Esophagus muscularis mucosa (tissue), 4 donors: ENCODE measurements at places on chromosomes 3 and 15. TPM values are rescaled to one million over a fixed set of nuclear protein-coding genes. Genes with fewer than 3 reads are reported as not detected.

- H3K36me3 ChIP-seq = no peaks in the 10 kb centered on the region
- no peak for DNase-seq
- H3K4me1 ChIP-seq = no peaks in the 10 kb centered on the region
- no peak overlapping the region for H3K4me3 ChIP-seq
Observed at GRCh38 chr15:74336061-74337005, 31.1 kb downstream of the CYP11A1 start.

DNA sequence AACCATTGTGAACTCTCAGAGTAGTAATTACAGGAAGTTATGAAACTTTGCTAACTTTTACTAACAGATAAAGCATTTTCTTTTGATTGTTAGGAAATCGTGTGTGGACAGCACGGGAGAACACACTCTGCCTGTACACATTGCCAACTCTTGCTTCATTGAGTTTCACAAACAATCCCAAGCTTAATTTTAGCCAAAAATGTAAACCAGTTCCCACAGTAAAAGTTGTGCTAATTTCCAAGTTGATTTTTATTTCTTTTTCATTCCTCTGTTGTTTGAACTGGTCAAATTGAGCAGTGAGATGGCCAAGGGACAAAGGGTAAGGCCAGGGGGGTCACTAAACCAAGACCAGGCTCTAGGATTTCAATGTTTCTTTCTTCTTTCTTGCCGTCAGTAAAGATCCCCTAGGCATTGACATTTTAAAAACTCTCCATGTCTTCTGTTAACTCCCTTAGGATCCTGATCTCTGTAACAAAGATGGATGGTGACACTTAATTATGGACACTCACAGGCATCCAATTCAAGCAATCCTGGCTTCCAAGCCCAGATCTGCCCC is 414.9 kb downstream of the RBMS3 start:
- H3K4me3 ChIP-seq = peak overlapping the region; percentile 6
- peak overlapping the region; percentile 79 for H3K27ac ChIP-seq
- no peak for DNase-seq
- H3K27me3 ChIP-seq = no peaks in the 10 kb centered on the region
- H3K36me3 ChIP-seq = no peaks in the 10 kb centered on the region
- peaks cover 61% of the 10 kb centered on the region for H3K4me1 ChIP-seq

DNA sequence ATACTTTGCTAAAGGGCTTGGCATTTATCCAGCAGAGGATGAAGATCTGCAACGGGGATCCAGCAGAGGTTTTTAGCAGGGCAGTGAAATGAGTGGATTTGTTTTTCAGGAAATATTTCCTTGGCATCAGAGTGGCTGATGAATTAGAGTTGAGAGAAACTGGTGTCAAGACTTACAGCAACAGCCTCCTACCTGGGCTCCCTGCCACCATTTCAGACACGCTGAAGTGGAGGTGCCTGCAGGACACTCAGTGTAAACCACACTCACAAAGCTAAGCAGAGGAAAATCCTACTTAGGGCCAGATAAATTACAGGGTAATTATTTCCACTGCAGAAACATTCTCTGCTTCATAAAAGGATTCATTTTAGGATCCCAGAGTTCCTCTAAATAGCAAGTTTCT is 519.7 kb downstream of the FGF12 start:
- H3K36me3 ChIP-seq = no peaks in the 10 kb centered on the region
- peak overlapping the region; percentile 57 for H3K27ac ChIP-seq
- no peaks in the 10 kb centered on the region for H3K27me3 ChIP-seq
- peaks cover 10% of the 10 kb centered on the region for H3K4me1 ChIP-seq
- H3K4me3 ChIP-seq = no peak overlapping the region

DNA sequence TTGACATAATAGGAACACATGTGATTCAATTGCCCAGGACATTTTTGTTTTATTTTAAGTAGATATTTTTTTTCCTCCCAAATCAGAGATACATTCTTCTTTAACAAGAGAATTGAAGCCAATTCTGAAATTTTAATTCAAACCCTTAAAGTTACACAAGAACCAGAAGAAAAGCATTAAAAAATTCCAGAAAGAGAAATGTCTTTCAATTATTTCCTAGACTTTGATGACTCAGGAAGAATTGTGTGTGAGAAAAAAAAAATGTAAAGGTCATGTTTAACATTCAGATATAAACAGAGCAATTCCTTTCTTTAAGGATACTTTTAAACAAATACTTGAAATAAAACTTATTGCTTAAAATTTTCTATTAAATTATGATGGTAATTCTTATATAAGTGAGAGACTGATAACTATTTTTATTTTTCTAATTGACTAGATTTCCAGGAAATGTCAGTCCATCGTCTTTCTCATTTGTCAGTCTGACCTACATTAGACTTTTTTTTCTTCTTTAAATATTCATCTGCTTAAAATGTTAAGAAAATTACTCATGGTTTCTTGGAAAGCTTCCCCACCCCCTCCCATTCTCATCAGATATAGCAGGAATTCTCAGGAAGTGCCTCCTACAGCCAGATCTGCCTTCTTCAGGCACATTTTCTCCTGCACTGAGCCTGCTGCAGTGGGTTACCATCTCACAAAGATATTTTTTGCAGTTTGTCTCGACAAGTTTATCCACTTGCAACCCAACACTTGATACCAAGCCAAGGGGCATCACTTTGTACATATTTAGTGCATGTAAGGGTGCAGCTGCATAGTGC is 261.8 kb upstream of the CBLB start:
- no peak overlapping the region for H3K27ac ChIP-seq
- no peaks in the 10 kb centered on the region for H3K27me3 ChIP-seq
- H3K4me1 ChIP-seq = peaks cover 8% of the 10 kb centered on the region
- H3K4me3 ChIP-seq = no peak overlapping the region

GRCh38 chr3:113685956-113686721 is 10.3 kb downstream of the USF3 start:
- H3K27ac ChIP-seq = no peak overlapping the region
- no peak for DNase-seq
- H3K36me3 ChIP-seq = no peaks in the 10 kb centered on the region

DNA sequence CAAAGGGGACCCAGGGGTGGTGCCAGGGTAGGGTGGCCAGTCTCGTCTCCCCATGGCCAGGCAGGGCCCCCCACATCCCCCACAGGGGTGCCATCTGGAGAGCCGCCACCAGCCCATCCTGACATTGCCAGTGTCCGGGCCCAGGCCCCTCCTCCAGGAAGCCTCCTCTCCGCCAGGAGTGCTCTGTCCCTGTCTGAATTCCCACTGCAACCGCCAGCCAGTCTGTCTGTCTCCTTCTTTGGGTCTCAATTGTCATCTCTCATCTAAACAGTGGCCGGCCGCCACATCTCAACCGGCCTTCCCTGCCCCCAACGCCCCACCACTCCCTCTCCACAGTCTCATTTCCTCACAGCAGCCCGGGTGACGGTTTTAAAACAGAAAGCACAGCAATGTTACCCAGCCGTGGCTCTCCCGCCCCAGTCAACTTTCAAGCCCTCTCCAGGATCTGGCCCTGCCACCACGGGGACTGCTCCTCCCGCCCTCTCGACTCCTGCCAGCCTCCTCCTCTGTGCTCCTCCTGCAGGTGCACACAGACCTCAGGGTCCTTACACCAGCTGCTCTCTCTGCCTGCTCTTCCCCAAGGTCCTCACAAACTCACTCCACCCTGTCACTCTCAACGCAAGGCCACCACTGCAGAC is 57.0 kb downstream of the IQSEC1 start:
- H3K36me3 ChIP-seq = no peaks in the 10 kb centered on the region
- no peak for DNase-seq
- peak overlapping the region; percentile 68 for H3K27ac ChIP-seq
- H3K27me3 ChIP-seq = no peaks in the 10 kb centered on the region
- H3K4me3 ChIP-seq = peak overlapping the region; percentile 22
- peaks cover 59% of the 10 kb centered on the region for H3K4me1 ChIP-seq

DNA sequence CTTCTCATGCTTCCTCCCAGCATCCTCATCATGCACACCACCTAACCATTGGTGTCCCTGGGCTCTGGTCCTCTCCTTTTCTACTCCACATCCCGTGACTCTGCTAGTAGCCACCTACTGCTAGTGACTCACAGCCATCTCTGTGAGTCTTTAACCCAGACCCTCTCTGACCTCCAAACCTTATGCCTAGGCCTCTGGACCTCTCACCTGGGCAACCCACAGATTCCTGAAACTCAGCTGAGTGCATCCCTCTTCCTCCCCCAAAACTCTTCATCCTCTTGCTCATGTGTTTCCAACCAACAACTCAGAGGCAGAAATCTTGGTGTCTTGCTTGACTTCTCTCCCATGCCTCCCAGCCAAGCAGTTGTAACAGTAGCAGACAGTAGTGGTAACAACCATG is 20.0 kb upstream of the SLCO2A1 start:
- no peaks in the 10 kb centered on the region for H3K36me3 ChIP-seq
- no peak overlapping the region for H3K27ac ChIP-seq
- H3K27me3 ChIP-seq = no peaks in the 10 kb centered on the region
- no peak for DNase-seq
- no peaks in the 10 kb centered on the region for H3K4me1 ChIP-seq

GRCh38 chr3:124048967-124049798 is 57.3 kb upstream of the ROPN1 start:
- no peaks in the 10 kb centered on the region for H3K27me3 ChIP-seq
- no peaks in the 10 kb centered on the region for H3K36me3 ChIP-seq
- H3K4me1 ChIP-seq = peaks cover 3% of the 10 kb centered on the region
- H3K27ac ChIP-seq = no peak overlapping the region
- DNase-seq = no peak
- H3K4me3 ChIP-seq = no peak overlapping the region

- no peaks in the 10 kb centered on the region for H3K27me3 ChIP-seq
- H3K36me3 ChIP-seq = no peaks in the 10 kb centered on the region
- H3K4me3 ChIP-seq = no peak overlapping the region
- no peak for DNase-seq
- H3K27ac ChIP-seq = no peak overlapping the region
Observed at GRCh38 chr15:59622289-59622688, 10.7 kb downstream of the GCNT3 start.

The GOLGA6L7 gene
- not detected for total RNA-seq

The GUCA1C gene
- not detected for total RNA-seq

The HACD2 gene
- 26.6 TPM for total RNA-seq

The CMC1 gene
- 11.7 TPM for total RNA-seq
